NCI-H1092 treated with DMSO at 0.1 percent for 48 hours (cell line): ENCODE measurements at places on chromosomes 4 and X.

- DNase-seq, result no peak
These were observed 23.8 kb upstream of the CD38 start for GRCh38 chr4:15754323-15754722.

DNA sequence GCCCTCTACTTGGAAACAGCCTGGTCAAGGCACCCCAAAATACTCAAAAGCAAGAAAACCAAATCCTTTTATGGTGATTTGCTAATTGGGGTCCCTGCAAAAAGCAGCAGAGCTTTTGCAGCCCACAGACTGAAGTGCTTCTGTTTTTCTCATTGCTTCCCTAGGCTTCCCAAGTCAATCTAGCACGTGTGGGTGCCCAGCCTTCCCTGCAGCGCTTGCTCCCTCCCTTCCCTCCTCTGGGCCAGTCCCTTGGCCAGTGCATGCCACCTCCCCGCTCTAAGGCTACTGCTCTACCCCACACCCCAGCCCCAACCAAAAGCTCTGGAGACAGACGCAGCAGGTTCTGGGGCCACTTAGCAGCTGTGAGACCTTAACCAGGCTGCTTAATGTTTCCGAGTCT, 53.6 kb downstream of the ANAPC4 start:
- DNase-seq, result no peak

- no peak for DNase-seq
These were observed 326.3 kb downstream of the LDB2 start for GRCh38 chr4:16572161-16572560.

DNA sequence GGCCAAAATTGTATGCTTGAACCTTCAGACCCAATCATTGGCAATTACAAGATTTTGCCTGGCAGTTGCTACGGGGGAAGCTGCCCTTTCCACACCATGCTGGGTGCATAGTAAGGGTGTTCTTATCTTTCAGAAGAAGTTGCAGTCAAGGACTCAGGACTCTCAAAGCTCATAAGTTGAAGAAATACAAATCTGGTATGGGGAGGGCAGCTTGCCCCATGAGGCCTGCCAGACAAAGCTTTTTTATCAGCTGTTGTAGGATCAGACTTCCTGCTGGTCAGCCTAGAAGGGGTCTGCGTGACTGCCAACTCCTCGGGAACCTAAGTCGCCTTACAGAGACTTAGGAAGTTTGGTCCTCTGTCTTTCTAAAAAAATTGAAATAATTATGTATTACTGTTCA, 174.9 kb upstream of the TECRL start:
- no peak for DNase-seq

DNA sequence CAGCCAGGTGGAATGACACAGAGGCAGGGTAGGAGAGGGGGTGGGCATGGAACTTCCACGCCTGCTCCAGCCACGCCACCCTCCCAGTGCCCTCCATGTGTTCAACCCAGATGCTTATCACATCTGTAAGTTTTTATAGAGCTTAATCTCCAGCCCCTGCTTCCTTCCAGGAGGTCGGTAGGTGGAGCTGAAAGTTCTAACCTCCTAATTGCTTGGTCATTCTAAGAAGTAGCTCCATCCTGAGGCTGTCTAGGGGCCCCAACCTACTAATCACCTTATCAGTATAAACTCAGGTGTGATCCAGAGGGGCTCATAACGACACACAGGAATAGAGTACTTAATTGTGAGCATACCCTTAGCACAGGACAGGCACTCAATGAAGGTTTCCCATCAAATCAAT, 18.3 kb downstream of the QDPR start:
- DNase-seq, result no peak

DNA sequence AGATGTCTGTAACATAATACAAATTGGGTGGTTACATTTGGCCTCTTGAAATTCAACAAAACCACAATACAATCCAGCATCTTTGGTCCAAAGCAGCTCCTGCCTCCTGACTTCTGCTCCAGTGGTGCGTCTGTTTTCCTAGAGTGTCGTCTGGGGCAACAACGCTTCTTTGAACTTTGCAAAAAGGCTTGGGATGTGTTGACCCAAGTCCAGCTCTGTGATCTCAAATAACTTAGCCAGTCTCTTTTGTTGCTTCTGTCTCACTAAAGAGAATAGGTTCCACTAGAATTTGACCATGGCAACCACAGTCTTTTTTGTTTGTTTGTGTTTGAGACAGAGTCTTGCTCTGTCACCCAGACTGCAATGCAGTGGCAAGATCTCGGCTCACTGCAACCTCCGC, 324.0 kb downstream of the DHRSX start:
- DNase-seq, result no peak

- no peak for DNase-seq
These were observed 18.9 kb downstream of the RPS4X start for GRCh38 chrX:72258174-72258573.

- no peak for DNase-seq
These were observed 991.6 kb downstream of the FAT4 start for GRCh38 chr4:126306152-126306869.

DNA sequence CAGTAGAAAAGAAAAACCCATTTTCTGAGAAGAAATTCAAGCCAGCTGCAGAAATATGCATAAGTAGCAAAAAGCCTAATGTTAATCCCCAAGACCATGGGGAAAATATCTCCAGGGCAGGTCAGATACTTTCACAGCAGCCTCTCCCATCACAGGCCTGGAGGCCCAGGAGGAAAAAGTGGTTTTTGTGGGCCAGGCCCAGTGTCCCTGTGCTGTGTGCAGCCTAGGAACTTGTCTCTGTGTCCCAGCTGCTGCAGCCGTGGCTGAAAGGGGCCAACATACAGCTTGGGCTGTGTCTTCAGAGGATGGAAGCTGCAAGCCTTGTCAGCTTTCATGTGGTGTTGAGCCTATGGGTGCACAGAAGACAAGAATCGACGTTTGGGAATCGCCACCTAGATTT, 581.0 kb downstream of the C4orf33 start:
- DNase-seq, result no peak

GRCh38 chr4:1171311-1172227, 814 bp downstream of the SPON2 start:
- DNase-seq, result peak; percentile 6

GRCh38 chr4:8295471-8295870, 25.9 kb downstream of the HTRA3 start:
- DNase-seq, result no peak

DNA sequence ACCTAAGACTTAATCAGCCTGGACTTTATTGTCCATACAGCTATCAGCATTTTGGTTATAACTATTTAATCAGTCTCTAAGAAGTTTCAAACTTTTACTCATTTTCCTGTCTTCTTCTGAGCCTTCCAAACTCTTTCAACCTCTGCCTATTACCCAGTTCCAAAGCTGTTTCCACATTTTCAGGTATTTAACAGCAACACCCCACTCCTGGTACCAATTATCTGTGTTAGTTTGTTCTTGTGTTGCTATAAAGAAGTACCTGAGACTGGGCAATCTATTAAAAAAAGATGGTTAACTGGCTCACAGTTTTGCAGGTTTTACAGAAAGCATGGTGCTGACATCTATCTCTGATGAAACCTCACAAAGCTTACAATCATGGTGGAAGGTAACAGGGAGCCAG, 195.6 kb downstream of the NPNT start:
- no peak for DNase-seq

DNA sequence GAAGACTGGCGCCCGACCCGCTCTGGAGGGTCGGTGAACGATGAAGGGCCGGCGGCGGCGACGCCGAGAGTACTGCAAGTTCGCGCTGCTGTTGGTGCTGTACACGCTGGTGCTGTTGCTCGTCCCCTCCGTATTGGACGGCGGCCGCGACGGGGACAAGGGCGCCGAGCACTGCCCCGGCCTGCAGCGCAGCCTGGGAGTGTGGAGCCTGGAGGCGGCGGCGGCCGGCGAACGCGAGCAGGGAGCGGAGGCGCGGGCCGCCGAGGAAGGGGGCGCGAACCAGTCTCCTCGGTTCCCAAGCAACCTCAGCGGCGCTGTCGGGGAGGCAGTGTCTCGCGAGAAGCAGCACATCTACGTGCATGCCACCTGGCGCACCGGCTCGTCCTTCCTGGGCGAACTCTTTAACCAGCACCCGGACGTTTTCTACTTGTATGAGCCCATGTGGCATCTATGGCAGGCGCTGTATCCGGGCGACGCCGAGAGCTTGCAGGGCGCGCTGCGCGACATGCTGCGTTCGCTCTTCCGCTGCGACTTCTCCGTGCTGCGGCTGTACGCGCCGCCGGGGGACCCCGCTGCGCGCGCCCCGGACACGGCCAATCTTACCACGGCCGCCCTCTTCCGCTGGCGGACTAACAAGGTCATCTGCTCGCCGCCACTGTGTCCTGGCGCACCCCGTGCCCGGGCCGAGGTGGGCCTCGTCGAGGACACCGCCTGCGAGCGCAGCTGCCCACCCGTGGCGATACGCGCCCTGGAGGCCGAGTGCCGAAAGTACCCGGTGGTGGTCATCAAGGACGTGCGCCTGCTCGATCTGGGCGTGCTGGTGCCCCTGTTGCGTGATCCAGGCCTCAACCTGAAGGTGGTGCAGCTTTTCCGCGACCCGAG, 568 bp downstream of the CHST7 start:
- peak; percentile 71 for DNase-seq

- DNase-seq, result no peak
These were observed 173.7 kb downstream of the VSIG4 start for GRCh38 chrX:65866146-65866545.

DNA sequence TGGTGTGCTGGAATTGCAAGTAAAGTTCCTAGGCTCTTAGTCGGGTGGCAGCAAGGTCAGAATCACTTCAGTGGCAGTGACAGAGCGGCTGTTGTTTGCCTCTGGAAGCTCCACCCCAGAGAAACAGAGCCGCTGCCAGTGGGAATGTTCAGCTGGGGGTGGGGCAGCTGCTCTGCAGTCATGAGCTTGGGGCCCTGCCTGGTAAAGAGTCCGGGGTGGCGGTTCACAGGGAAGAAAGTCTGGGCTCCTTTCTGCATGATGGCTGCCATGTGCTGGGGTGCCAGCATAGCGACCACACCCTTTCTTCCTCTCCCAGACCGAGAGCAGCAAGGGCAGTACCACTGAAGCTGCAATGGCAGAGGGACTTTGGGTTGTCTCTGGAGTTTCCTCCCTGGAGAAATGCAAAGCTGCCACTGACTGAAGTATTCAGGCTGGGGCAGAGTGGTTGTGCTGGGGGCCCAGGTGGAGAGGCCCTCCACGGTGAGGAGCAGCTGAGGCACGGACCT, 108.8 kb upstream of the CENPE start:
- DNase-seq, result no peak

GRCh38 chr4:36224972-36225903, 19.1 kb downstream of the ARAP2 start:
- DNase-seq, result no peak

DNA sequence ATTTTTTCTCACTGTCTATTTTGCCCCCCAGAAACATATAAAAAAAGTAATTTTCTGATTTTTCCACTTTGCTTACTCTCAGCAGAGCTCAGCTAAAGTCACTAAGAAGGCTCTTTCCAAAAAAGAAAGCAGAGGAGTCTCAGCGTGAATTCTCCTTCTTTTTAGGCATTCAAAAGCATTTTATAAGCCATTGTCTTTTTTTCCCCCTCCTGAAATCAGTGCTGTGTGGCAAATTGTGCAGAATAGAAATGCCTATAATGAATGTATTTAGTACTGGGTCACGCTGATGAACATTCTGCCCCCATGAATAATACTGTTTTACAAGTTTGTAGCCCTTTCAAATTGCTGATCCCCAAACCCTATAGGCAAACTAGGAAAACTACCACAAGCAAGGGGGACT, 1.6 kb upstream of the PCDH18 start:
- DNase-seq, result no peak

GRCh38 chrX:115591856-115592842, 31.2 kb downstream of the PLS3 start:
- DNase-seq, result no peak

DNA sequence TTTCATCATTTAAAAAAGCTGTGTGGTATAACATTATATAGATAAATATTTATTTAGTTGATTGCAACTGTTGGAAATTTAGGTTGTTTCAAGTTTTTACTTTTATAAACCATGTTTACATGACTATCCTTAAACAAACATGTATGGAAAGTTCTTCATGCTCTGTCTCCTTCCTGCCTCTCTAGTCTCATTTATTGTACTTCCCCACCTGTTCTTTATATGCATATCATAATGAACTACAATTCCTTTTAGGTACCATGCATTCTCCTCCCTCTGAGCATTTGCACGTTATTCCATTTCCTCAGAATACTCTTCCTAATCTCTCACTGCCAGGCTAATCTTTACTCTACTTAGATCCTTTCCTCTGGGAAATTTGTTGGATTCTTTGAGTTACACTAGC, 16.9 kb upstream of the ADH6 start:
- DNase-seq, result no peak

DNA sequence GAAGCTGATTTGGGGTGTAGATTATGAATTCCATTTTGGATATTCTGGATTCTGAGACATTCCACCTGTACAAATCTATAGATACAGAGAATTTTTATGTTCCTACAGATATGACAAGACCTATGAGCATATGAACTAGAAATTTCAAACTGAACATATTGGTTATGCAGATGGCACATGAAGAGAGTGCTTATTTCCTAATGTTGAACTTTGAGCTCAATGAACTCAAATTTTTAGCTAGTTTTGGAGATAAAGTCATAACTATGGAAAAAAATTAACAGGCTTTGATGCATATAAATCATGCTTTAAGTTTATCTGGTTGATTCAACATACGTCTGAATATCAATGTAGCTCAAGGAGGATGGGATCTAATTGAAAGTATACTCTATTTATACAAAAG, 8.9 kb downstream of the CHIC2 start:
- DNase-seq, result no peak
